ENCODE measurements at places on chromosomes 11 and 22.

DNA sequence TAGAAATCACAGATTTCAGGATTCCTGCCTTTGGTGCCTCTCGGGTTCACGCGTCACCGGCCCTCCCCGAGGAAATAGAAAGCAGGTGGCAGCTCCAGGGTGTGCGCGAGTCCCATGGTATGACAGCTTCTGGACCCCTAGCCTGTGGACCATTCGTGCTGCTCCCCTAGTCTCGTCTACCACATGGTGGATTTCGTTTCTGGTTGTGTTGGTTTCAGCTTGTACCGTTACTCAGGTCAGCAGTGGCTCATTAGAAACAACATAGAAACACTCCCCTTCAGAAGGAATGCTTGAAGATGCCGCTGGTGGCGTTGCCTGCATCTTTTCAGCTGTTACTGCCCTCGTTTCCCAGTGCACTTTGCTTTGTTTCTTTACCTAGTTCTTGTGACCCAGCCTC lies 700 bp downstream of the TTC17 start:
- DNase-seq = no peak

DNA sequence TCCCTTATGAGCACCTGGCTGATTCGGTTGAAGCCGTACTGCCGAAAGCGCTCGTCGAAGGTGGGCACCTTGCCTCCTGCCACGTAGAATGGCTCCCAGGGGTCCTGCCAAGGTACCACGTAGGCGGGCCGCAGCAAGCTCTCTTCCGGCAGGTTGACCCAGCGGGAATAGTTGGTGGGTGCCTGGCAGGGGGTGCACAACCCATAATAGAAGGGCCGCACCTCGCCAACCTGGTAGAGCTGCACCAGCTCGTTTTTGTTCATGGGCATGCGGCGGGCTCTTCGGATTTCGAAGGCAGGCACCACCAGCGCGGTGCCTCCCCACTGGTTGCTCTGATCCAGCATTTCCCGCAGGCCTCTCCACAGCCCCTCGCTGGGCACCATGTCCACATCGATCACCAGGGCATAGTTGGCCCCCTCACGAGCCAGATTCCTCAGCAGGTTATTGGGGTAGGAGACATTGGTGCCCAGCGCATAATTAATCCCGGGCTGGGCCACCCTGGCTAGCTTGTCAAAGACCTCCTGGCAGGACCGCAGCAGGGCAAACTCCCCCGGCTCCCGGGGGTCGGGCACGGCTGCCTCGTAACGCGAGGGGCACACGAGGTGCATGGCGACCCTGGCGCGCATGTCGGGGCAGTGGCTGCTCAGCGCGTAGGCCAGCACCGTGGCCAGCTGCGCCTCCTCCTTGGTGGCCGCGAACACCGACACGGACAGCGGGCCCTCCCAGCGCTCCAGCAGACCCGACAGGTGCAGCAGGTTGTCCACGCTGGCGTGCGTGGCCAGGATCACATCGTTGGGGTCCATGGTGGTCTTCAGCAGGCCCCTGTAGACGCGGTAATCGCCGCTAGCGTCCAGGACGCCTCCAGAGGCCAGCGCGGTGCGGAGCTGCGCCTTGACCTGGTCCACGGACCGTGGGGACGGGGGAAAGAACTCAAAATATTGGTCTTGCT lies 679 bp downstream of the B4GAT1 start:
- no peak for DNase-seq

GRCh38 chr11:34302046-34302921 lies 55.5 kb downstream of the ABTB2 start:
- DNase-seq = no peak

DNA sequence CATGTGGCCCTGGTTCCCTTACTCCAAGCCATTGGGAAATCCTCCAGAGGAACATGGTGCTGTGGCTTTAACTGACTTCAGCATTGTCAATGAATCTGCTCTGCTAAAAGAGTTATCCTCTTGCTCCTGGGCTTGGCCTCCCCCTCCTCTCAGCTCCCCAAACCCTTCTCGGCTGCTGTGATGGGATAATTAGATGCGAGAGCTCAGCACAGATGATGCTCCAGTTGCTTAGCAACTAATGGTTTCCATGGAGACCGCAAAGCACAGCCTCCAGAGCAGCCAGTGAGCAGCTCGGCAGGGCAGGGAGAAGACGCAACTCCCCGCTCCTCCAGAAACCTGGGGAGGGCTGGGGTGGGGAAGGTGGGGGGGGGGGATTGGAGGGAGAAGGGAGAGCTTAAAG lies 2.8 kb upstream of the UPK2 start:
- no peak for DNase-seq

DNA sequence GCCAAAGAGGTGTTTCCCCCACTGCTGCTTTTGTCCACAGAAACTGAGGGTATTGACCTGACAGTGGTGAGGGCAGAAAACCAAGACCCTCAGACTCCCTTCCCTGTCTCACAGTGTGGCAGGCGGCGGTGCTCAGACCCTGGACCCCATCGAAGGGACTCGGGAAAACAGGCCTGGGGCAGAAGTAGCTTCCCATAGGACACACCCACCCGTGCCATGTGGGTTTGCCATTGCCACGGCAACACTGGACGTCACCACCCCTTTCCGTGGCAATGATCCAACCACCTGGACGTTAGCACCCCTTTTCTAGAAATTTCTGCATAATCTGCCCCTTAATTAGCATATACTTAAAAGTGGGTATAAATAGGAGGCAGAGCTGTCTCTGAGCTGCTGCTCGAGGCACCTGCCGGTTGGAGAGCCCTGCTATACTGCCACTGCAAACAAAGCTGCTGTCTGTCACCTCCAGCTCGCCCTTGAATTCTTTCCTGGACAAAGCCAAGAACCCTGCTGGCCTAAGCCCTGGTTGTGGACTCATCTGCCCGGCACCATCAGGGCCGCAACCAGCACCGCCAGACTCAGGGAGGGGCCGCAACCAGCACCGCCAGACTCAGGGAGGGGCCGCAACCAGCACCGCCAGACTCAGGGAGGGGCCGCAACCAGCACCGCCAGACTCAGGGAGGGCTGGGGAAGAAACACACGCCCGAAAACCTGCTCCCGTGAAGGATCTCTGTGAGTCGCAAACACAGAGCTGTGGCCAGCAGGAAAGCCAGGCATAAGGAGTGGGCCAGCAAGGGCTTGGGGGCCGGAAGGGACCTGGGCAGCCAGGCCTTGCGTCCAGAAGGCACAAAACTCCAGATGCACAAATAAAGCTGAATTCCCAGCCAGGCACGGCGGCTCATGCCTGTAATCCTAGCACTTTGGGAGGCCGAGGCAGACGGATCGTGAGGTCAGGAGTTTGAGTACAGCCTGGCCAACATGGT lies 10.4 kb downstream of the MLC1 start:
- DNase-seq = no peak

- DNase-seq = peak; percentile 26
Observed at GRCh38 chr11:15591112-15591537, 476.4 kb downstream of the INSC start.

DNA sequence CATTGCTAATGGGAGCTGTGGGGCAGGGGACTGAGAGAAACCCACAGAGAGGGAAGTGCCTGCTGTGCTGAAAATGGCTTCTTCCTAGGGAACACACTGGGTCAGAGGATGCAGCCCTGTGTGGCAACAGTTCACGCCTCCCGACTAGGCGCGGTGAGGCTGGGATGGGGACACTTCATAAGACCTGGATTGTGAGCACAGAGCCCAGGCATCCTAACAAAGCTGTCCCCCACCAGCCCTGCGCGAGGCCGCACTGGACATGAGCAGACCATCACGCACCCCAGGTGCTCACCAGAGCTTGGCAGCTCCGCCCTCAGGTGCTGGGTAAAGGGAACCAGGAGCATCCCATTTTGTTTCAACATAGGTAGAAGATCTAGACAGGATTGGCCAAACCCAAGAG lies 1.8 kb upstream of the KRTAP5-4 start:
- no peak for DNase-seq

GRCh38 chr22:29478326-29479276 lies 1.4 kb upstream of the NEFH start:
- no peak for DNase-seq

DNA sequence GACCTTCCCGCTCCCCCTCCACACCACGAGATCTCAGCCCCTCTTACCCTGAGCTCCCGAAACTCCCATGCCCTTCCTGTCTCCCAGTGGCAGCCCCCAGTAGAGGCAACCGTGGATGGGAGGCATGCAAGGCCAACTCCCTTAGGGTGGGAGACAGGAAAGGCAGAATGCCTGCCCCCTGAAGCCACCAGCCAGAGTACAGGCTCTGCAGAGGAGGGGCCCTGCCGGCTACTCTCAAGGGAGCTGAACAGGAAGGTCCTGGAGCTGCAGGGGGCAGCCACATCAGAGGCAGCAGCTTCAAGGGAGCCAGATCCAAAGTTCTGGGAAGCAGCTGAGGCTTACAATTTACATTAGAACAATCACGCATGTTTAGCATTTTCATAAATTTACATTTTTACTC lies 38.3 kb downstream of the PDE2A start:
- no peak for DNase-seq

Data from left cardiac atrium (tissue), 4 donors.